Stimulated activated CD4-positive, alpha-beta T cell treated with anti-CD3 and anti-CD28 coated beads, Interleukin-1b, Interleukin-23, amount 100 ng/mL, for 1 hour (primary cell): ENCODE measurements at places on chromosomes 16 and 17.

- no peak for DNase-seq
These were observed 25.2 kb downstream of the HLF start for GRCh38 chr17:55289978-55290377.

DNA sequence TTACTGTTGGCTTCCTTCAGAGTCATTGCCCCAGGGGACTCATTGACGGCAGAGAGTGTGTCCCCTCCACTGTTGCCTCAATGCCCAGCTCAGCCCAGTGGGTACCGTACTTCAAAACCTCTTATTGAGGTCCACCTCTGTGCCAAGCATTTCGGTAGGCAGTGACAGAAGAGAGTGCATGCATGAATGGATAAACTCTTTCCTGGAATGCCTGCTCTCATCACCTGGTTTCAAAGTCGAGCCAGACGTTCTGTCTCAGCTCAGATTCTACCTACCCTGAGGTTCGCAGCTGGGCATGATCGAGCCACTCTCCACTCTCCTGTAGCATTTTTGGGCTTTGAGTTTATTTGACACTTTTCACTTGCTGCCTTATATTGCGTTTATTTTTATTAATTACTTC lies 647.0 kb downstream of the MAF start:
- no peak for DNase-seq

- peak; percentile 9 for DNase-seq
These were observed 107.6 kb downstream of the SPECC1 start for GRCh38 chr17:20116683-20117309.

DNA sequence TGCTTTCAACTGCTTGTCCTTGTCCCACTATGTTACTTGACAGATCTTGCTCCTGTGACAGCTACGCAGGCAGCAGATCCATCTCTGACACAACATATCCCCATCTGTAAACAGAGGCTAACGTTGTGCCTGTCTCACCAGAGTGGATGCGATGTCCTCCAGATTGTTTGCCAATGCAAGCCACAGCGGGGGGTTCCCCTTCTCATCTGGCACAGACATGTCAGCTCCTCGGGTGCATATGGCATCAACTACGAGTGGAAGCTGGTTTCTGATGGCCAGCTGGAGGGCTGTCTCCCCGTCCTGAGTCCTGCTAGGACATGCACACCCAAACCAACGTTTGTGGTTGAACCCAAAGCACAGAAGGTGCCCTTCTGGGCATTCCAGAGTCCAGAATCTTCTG lies 39.0 kb downstream of the CYB5D2 start:
- DNase-seq, result no peak

DNA sequence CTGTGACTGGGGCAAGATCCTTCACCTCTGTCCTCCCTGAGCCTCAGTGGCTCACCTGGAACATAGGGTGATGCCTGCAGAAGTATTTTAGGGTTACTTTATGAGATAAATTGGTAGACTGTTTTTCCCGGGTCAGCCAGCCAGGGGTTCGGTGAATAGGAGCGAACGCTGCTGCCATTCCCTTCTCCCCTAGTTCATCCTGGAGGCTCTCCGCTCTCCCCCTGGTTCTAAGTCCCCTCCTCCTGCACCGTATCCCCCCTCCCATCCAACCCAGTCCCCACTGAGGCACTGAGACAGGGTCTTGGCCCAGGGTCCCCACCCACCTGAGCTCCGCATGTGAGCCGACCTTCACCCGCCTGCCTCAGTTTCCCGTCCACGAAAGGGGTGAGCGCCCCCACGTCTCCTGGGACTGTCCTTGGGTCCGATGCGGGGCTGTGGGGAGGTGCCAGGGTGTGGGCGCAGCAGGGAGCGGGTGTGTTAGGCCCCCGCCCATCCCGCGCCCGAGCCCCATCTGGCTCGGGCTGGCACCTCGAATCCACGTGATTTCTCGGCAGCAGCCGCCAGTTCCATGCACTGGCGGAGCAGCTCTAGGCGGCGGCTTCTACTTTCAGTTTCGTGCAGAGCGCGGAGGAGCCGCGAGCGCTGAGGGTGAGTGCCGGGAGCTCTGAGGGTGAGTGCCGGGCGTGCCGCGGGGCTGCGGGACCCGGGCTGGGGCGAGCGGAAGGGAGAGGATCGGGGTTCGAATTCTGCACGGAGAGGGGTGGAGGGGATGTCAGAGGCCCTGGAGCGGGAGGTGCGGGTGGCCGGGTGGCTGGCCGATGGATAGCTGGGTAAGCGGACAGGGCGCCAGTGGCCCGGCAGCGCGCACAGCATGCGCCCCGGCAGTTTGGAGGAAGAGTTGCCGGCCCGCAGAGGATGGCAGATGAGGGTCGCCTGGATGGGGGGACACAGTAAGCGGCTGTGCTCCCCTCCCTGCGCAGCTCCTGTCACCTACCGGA lies at the start of gene NLRC5:
NLRC5 (plus strand) TSS at position 610 of the 998 bp plus-strand sequence. CDS start 31,156 bp downstream, outside the sequence.
- peak; percentile 76 for DNase-seq

DNA sequence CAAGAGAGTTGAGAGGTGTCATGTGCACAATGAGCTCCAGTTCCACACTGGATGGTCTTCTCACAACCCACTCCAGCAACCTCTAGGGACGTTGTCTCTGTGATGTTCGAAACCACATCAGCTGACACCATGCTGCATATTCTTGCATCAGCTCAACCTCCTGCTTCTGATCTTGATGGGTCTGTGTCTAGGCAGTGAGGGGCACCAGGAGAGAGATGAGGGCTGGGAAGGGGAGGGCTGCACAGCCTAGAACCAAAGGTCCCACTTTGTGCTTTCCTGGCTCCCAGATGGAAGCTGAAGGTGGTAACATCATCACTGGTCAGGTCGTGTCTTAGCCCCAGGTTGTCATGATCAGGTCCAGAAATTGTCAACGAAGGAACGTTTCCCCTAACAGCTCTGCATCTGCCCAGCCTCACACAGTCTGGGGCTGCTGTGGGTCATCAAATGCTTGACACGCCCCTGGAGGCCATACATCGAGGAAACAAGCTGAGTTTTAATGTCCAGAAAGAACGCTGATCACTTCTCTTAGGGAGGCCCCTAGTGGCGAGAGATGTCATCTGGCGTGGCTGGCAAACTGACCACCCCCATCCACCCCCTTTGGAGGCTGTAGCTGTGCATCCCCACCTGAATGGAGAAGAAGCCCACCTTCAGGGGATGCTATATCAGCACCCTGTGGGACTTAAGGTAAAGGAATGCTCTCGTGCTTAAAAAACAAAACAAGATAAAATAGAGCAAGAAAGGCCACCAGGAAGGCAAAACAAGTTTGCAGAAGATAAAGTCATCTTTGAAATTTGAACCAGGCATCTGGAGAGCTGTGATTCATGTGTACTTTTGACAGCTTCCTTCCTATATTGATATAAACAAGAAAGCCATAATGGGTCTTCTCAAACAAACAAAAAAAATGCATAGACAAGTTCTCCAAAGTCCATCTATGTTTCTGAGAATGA lies 58.3 kb downstream of the WIPI1 start:
- DNase-seq, result no peak

- DNase-seq, result no peak
These were observed 7.6 kb upstream of the CYTH1 start for GRCh38 chr17:78789663-78790181.

DNA sequence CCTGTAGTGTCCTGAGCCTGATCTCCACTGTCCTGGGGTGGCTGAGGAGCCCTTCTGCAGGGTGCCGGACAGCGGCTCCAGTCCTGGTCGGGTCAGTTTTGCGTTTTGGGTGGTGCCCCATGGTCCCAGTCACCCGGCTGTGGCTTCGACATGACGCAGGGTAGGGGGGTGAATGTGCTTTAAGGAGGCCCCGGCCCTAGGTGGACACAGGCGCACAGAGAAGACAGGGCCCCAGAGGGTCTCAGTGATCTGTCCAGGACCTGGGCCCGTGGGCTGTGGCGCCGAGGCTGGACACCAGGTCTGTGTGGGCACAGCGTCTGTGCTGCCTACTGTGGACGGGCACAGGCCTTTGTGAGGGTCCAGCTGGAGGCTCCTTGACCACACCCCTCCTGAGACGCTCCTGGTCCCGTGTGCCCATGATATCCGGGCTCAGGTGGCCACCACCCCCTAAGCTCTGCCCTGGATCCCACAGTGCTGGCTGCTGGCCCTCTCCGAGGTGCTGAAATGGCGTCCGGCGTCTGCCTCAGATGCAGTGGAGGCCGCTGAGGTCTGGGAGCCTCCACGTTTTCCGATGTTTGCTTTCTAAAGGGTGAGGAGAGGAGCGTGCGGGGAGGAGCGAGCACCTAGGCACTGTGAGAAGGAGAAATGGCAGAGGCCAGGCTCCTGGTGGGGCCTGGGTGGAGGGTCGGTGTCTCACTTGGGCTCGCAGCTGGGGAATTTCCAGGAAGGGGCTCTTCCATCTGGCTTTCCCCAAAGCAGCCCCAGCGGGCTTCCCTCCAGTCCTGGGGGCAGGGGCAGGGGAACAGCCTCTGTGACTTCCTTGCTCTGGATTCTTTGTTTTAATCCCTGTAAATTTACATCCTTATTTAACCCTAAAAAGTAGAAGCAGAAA lies 56.1 kb upstream of the ACSF3 start:
- DNase-seq, result no peak

- no peak for DNase-seq
These were observed 949 bp upstream of the GSPT1 start for GRCh38 chr16:11916524-11917285.

GRCh38 chr16:14310519-14310991 lies 239.4 kb downstream of the MRTFB start:
- DNase-seq, result no peak

GRCh38 chr17:30211371-30211770 lies 24.1 kb downstream of the SLC6A4 start:
- DNase-seq, result no peak
